Stimulated activated CD8-positive, alpha-beta memory T cell treated with anti-CD3 and anti-CD28 coated beads, Interleukin-2, amount 100 ng/mL, for 48 hours (primary cell): ENCODE measurements at places on chromosomes 1 and 21.

GRCh38 chr1:158290321-158290844, 660 bp downstream of the CD1C start:
- DNase-seq = no peak

GRCh38 chr21:42386034-42386591, 9.7 kb downstream of the TMPRSS3 start:
- no peak for DNase-seq

DNA sequence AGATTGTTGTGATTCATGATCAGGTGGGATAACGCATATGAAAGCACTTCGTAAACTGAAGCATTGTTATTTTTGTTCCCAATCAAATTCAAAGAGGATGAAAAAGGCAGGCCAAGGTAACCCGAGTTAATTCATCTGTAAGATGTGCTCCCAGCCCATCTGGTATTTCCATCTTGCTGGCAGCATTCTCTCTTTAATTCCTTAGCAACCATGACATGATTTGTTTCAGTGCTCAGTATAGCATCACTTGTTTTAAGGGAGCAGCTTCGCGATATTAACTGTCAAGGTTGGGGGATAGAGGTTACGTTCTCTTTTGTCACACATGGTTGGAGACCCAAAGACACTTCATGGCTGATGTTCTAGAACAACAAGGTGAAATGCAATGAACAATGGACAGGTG, 6.4 kb downstream of the TSPAN2 start:
- no peak for DNase-seq

DNA sequence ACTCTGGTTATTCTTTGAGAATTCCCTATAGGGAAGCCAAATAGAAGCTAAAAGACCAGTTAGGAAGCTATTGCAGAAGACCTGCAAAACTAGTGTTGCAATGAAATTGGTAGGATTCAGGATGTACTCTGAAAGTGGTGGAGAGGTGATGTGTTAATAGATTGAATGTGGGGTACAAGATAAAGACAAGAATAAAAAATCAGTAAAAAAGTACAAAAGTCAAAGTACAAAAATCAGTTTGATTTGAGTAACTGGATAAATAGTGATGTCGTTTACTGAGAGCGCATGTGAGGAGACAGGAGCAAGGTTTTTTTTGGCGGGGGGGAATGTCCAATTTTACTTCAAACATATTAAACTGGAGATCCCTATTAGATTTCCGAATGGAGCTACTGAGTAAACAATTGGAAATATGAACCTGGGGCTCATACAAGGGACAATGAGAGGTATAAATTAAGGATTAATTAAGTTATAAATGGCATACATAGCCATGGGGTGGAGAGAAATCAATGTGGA, 2.5 kb upstream of the DCAF8 start:
- no peak for DNase-seq

DNA sequence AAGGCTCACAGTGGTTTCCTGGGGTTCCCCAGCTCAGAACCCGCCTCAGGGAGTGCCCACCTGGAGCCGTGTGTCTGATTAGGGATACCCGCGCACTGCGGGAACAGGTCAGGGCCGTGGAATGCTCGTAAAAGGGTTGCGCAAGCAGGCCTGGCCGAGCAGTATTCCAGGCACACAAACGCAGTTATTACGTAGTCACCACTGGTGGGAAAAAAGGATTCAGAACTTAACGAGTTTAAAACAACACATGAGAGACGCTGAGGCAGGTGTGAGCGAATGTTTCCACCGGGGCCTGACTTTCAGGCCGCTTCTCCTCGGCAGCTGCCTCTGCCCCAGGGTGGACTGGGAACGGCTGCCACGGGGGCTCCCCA, 18.2 kb downstream of the PLCH2 start:
- no peak for DNase-seq

- no peak for DNase-seq
Measured at GRCh38 chr1:10050611-10051010, 17.9 kb downstream of the UBE4B start.

DNA sequence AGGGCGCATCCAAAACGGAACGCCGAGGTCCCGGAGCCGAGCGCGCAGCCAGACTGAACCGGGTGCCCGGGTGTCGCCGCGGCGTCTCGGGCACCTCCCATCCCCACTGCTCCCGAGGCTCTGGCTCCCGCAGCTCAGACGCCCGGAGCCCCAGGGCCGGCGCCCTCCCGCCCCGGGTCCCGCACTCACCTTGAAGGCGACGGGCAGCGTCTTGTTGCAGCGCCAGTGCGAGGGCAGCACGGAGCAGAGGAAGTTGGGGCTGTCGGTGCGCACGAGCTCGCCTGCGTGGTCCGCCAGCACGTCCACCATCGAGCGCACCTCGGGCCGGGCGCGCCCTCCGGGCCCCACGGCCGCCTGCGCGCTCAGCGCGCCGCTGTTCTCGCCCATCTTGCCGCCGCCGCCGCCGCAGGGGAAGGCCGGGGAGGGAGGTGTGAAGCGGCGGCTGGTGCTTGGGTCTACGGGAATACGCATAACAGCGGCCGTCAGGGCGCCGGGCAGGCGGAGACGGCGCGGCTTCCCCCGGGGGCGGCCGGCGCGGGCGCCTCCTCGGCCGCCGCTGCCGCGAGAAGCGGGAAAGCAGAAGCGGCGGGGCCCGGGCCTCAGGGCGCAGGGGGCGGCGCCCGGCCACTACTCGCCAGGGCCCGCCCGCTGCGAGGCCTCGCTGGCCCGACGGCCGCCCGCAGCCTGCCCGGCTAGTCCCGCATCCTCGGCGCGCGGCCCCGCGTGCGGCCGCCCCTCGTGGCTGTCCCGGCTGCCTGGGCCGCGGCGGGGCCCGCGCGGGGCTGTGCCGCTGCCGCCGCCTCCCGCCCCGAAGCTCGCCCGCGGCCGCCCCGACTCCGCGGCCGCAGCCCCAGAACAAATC, 447 bp downstream of the RUNX3 start:
- no peak for DNase-seq
